ENCODE measurements at places on chromosomes 1 and 21.

DNA sequence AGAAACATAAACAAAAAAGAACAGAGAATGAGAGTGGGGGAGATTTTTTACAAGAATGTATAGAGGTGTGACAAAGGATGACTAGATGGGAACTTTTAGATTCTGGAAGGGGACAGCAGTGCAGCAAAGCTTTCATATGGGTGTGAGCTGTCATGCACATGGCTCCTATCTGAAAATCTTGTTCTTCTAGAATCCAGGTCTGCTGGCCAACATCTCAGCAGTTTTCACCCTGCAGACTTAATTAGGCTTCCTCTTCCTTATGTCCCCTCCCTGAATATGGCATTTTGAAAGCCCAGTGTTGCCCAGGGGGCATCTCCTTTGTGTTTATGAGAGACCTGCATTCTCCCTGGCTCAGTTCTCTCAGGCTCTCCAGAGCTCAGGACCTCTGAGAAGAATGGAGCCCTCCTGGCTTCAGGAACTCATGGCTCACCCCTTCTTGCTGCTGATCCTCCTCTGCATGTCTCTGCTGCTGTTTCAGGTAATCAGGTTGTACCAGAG is at the start of gene CYP4Z1:
Gene CYP4Z1, plus strand, starts transcription at position 135 of the 498 bp plus-strand sequence. Its CDS starts 260 bp downstream, at position 395.
- DNase-seq: no peak

DNA sequence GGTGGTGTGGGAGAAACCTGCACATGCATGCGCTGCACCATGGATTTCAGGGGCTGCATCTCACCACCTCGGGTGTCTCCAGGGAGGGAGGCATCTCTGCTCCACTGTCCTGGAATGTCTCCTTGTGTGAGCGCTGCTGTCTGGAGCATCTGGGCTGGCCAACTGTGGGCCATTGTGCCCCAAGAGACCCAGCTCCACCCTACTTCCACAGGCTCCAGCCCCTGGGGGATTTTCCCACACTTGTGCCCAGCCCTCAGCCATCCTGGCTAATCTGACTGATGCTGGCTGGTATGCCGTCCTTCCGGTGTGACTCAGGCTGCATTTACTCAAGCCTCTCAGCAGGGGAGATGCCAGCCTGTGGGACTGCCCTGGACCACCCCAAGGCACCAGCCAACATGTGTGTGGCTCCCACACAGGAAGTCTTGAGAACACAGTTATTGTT is 62.0 kb downstream of the TRIM11 start:
- no peak for DNase-seq

- no peak for DNase-seq
These were observed 11.4 kb downstream of the AMPD2 start for GRCh38 chr1:109630898-109631512.

DNA sequence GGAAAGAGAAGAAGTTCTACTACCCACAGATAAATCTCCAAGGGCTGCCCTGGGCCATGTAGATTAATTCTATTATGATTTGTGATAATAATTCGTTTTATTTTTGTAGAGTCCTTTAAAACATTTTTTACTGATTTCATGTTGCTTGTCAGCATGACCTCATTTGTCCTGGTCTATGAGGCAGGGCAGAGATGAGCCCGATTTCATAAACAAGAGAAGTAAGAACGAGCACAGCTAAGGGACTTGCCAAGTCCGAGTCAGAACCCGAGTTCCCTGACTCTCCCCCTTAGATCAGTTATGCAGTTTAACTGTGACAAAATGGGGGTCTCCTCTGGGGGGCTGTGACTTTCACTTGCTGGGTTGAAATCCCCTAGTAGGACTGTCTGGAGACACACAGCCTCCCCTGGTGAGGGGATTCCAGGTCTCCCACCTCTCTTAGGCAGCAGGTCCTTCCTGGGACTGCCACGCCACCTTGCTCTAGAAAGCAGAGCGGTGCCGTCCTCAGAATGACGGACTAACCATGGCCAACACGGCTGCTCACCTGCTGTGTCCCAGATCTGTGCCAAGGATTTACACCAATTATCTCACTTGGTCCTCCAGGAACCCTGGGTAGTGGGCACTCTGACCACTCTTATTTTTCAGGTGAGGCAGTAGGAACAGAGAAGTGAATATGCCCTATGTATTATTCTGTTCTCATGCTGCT is 31.0 kb upstream of the SOX13 start:
- DNase-seq: no peak

DNA sequence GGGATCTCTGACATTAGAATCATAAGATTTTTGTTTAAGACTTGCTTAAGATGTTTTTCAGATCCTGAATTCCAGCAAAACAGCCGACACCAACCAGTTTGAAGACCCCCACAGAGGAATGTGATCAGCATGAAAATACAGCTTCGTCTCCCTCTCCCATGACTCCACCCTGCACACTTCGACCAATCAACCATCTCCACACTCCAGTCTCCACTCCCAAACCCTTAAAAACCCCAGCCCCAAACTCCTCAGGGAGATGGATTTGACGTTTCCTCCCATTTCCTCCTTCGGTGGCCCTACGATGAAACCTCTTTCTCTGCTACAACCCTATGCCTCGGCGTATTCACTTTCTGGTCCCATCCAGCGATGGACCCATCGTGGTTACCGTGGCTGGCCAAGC is 30.1 kb upstream of the KIF26B start:
- no peak for DNase-seq

- no peak for DNase-seq
These were observed 62.9 kb downstream of the PACC1 start for GRCh38 chr1:212351588-212352362.

DNA sequence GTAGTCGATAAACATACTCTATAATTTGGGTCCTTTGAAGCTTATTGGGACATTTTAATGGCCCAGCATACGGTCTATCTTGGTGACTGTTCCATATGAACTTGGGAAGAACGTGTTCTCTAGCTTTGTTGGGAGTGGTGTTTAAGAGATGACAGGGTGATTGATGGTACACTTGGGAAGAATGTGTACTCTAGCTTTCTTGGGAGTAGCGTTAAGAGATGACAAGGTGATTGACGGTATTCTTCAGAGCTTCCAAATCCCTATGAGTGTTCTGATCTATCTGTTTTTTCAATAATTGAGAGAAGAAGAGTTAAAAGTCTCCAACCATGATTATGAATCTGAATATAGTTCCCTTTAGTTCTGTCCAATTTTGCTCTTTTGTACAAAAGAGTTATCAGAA is 9.4 kb downstream of the NPHP4 start:
- DNase-seq: no peak

DNA sequence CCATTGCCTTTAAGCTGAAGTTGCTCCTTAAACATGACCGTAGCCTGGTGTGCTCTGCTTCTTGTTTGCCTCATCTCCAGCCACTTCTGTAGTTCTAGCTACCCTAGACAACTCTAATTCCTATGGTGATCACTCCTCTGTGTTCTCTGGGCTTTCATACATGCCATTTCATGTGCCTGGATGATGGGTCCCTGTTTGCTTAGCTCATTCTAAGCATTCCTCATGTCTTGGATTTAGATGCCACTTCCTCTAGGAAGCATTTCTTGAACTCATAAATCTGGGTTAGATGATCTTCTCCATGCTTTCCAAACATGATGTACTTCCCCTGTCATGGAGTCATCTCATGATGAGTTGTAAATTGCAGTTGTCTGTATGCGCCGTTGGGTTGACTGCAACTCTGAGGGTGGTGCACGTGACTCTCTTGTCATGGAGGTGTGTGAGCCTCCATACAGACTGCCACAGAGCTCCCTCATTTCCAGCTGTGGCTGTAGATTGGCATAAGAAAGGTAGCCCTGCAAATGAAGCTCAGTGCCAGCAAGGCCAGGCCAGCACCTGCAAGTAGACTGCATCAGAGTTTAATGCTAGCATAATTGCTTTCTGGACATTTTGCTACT is 77.2 kb downstream of the LAMC1 start:
- DNase-seq: no peak

DNA sequence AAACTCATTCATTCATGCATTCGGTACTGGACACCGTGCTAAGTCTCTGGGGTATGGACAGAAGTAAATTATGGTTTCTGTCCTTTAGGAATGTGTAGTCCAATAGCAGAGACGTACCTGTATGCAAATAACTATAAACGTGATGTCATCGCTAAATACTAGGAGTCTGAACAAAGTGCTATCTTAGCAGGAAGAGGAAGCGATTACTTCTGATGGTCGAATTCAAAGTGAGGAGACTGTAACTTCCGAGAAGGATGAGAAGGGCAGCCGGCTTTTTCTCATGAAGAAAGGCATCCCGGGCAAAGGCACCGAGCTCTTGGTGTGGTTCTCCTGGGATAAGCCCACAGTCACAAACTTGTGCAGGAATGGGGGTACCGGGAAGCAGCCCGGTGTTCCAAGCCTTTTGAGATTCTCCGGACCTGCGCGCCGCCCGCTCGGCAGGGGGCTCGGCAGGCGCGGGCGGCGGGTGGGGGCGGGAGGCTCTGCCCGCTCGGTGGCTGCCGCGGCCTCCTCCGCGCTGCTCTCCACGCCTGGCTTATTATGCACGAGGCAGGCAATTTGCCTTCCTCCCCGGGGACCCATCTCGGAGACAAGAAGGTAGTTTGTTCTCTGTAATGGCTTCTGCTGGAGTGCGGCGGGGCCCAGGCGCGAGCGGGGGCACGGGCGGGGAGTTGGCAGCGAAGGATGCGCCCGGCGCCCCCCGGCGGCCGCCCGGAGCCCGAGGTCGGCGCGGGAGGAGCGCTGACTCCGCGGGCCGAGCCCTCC is 67.5 kb upstream of the CD1D start:
- DNase-seq: peak; percentile 65

- no peak for DNase-seq
These were observed 2.5 kb upstream of the DHRS3 start for GRCh38 chr1:12620488-12620865.

- DNase-seq: no peak
These were observed 20.5 kb downstream of the DAP3 start for GRCh38 chr1:155709391-155709790.

DNA sequence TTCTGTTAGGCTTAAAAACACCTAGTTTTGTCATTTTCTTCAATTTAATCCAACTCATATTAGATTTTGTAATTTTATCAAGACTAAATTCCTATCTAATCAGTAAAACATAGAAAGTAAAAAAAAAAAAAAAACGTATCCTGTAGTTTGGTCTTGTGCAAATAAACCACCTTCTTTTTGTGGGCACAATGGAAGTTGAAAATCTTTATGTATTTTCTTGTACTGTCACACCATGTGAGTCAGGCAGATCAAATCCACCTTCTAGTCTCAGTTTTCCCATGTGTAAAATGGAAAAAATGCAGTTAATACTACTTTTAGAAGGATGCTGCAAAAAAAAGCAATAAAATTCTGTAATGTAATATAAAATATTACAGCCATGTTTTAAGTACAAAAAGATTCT is 129.8 kb downstream of the CYYR1 start:
- DNase-seq: no peak

- no peak for DNase-seq
These were observed 16.8 kb downstream of the GALNT2 start for GRCh38 chr1:230083746-230084407.

DNA sequence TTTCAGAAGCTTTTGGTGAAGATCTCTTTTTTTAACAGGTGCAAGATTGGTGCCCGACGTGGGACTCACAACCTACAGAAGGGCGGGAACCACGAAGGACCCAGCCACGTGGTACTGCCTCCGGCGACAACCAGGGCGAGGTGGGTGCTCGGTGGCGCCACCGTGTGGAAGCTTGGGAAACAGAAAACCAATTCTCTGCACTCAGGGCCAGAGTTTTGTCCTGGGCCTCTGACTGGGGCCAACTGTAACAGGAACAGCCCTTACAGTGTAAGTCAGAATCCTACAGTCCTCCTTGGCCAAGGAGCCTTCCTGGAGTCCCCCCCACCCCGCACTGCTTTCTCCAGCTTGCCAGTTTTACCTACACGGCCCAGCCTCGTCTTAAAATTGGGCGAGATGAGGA is 11.6 kb upstream of the S100A7A start:
- DNase-seq: peak; percentile 81

- no peak for DNase-seq
These were observed 1.9 kb downstream of the ETNK2 start for GRCh38 chr1:204149635-204150565.

DNA sequence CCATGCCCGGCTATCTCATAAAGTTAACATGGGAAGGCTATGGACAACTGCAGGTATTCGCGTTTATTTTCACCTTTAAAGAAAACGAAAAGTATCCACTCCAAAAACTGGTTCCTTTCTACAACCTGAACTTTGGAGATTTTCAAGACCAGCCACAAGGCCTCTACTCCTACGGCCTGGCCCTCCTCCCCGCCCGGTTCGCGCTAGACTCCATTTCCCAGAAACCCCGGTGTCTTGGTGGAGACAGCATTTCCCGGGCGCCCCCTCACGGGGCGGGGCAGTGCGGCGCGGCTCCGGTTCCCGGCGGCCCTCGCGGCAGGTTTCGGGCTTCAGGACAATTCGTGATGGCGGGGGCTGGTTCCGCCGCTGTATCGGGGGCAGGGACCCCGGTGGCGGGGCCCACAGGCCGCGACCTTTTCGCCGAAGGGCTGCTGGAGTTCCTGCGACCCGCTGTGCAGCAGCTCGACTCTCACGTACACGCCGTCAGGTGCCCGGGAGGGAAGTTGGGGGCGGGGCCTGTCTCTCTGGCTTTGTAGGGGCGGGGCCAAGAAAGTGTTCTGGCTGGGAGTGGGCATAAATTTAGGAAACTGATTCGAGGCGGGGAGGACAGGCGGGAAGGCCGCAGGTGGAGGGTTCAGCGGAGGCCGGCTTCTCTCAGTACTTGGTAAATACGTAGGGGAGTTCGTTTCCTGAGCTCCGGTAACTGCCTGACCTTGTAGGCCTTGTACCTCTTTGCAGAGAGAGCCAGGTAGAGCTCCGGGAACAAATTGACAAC is at the start of gene SNAPIN:
Gene SNAPIN, plus strand, starts transcription at position 304 of the 775 bp plus-strand sequence. Its CDS starts 41 bp downstream, at position 345.
- DNase-seq: peak; percentile 92

DNA sequence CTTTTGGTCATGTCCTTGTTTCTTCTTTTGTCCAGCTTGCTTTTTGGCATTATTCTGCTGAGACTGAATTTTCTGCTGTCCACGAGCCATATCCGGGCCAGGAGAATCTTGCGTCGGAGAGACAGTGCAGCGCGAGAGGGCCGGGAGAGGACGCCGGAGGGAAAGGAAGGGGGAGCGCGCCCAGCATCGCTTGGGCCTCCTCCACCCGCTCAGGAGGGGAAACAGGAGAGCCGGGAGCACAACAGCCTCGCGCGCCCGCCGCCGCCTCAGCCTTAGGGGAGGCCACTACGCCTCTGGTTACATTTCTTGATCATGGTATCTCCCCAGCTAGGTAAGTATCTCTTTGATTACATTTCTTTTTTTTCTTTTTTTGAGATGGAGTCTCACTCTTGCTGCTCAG is 7.4 kb upstream of the DEGS1 start:
- peak; percentile 70 for DNase-seq

DNA sequence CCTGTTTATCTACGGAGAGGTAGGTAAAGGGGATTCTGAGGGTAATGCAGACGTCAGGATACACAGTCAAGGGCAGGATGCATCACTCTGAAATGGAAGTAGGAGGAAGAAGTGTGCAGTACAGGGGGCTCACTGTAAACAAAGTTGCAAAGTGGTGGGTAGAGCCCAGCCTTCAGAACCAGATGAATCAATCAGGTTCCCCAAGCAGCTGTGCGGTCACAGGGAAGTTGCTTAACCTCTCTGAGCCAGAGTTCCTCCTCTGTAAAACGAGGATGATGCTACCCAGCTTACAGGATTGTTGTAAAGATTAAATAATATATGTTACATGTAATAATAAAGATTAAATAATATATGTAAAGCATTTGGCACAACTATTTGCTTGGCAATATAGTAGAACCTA is 13.5 kb upstream of the MYOM3 start:
- DNase-seq: no peak

All from WTC11 (cell line).